ENCODE measurements at places on chromosomes 2 and 18.

DNA sequence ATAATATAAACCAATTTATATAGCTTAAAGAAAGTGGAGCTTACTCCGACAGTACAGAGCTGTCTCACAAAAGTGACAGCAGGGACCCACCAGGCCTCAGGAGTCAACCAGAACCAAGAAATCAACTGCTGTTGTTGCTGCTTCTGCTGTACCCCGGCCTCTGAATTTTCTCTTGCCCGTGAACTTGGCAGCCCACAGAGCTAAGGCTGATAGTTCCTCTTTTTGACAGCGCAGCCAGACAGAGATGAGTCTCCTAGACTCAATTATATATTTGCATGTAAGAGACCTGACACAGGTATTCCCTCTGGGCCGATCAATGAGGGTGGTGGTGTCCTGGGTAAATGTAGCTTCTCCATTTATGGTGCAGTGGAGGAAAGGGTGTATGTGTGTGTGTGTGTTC is 109.4 kb downstream of the KCTD1 start:
- no peak for DNase-seq

DNA sequence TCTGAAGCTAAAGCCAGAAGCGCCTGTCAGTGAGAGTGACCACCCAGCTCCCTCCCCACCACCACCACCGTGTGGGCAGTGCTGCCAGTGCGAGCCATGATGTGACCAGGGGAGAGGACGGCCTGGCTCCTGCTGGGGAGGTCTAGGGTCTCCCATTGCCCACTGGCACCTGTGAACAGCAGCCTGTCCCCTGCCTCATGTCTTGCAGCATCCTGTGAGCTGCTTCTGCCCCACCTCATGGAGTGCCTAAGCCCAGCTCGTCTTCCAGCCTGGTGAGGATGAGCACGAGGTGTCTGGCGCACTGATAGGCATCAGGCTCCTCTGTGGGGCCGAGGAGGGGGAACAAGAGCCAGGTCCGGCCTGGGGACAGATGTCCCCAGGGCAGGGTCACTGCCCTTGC is 61.4 kb downstream of the FAM168B start:
- DNase-seq, result no peak

GRCh38 chr2:203804764-203805485 is 62.6 kb upstream of the CTLA4 start:
- DNase-seq, result no peak

- DNase-seq, result no peak
Observed at GRCh38 chr18:34697891-34698290, 12.2 kb upstream of the DTNA start.

- DNase-seq, result no peak
Observed at GRCh38 chr2:12210016-12210933, 463.8 kb downstream of the LPIN1 start.

- no peak for DNase-seq
Observed at GRCh38 chr2:69345434-69345833, 41.6 kb downstream of the GFPT1 start.

DNA sequence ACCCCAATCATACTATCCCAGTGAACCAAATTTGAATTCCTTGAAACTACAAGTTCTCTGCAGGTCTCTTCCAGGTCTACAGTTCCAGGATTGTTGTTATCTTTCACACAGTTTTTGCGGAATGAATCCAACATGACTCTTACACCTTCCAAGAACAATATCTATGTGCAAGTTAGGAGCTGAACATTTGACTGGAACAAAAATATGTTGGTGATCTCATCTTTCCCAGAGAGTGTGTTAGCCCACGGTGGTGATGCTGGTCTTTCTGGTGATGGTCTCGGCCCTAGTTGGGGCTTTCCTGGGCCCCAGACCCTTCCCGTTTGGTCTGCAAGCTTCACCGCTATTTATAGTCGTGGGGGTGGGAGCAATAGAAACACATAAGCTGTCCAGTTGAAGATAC is 173.7 kb downstream of the TPGS2 start:
- DNase-seq, result no peak

DNA sequence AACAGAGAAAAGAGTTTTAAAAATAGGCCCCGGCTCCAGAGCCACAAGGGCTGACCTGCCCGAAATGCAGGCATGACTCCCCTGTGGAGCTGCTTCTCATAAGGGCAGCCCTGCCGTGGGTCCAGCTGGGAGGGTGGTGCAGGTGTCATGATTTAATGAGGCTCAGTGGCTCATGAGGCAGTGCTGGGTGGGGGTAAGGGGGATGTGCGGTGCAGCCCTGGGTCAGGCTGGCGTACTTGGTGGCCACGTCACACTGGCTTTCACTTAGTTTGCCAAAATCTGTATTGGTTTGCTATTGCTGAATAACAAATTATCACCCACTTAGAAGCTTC is 33.6 kb downstream of the HJURP start:
- DNase-seq, result no peak
